Thyroid gland (tissue), 4 donors: ENCODE measurements at places on chromosomes 11 and 22.

DNA sequence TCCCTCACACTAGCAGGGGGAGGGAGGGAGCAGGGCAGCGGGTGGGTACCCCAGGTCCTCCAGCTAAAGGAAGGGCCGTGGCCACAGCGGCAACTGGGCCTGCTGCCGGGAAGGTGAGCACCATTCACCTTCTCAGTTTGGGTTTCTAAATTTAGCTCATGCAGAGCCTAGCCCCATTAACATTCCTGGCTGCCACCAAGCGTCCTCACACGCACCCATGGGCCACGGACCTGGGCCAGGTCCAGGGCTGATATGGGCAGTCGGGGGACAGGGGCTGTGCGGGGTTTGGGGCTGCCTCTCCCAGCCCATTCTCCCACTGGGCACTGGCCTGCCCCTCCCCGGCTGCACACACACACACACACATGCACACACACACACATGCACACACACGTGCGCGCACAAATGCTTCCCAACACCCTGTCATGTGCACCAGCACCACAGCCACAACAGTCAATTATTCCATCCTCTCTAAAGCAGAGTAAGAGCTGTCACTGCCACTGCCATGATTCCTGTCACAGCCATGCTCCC, 28.7 kb downstream of the SYT7 start:
- DNase-seq = peak; percentile 51

DNA sequence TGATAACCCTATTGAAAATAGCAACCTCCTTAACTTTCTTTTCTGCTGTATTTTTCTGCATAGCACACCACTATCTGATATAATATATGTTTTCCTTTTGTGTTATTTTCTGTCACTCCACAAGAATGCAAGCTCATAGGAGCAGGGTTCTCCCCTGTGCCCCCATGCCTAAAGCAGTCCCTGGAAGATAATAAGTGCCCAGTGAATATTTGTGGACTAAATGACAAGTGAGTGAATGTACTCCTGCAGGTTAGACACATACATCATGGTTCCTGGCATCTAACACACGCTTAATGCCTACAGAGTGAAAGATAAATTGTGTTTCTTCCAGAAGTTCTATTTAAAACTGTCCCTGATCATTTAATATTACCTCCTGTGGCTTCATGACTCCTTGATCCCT, 23.9 kb upstream of the OR9Q2 start:
- DNase-seq = no peak

DNA sequence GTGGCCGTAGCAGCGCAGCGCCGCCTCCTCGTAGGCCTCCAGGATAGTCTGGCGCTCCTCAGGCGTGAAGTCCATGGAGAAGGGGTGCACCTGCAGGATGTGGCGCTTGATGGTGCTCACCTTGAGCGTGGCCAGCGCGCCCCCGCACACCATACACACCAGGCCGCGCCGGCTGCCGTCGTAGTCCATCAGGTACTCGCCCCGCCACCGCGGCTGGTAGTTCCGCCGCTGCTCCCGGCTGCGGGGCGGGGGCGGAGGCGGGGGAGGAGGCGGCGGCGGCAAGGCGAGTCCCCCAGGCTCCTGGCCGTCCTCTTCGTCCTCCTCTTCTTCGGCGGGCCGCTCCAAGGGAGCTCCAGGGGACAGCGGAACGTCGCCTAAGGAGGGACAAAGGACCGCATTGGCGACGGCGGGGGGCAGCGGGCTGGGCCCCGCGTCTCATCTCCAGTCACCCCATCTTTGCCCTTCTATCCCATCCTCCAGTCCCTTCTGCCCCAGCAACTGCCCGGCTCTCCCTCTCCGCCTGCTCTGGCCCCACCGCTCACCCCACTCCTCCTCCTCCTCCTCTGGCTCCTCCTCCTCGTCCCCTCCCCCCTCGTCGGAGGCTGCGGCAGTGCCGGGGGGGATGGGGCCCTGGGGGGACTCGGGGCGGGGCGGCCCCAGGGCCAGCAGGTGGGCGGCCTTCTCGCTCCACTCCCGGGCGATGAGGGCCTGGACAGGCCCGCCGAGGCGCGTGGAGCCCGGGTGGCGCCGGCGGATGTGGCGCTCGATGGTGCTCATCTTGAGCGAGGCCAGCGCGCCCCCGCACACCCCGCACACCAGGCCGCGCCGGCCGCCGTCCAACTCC, 4.9 kb downstream of the ZFTA start:
- peak; percentile 69 for DNase-seq

- no peak for DNase-seq
Measured at GRCh38 chr11:69311767-69312385, 17.9 kb downstream of the MYEOV start.

DNA sequence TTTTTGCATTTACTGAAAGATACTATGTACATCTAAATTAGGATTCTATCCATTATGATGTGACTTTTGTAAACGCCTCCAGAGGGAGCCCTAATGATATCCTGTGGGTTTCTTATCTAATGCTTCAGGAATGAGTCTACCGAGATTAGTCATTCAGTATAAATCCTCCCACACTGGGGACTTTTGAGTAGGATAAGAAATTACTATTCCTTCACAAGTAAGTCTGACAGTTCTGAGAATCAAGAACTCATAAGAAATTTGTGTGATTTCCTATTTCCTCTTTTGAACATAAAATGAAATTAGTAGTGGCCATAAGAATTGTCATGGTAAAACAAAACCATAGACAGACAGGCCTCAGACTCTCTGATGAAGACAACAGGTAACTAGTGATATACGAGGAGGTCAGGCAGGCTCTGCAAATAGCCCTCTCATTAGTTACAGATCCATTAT, 10.0 kb upstream of the OR5M1 start:
- no peak for DNase-seq

- DNase-seq = no peak
Measured at GRCh38 chr11:73872749-73873357, 3.8 kb downstream of the COA4 start.

DNA sequence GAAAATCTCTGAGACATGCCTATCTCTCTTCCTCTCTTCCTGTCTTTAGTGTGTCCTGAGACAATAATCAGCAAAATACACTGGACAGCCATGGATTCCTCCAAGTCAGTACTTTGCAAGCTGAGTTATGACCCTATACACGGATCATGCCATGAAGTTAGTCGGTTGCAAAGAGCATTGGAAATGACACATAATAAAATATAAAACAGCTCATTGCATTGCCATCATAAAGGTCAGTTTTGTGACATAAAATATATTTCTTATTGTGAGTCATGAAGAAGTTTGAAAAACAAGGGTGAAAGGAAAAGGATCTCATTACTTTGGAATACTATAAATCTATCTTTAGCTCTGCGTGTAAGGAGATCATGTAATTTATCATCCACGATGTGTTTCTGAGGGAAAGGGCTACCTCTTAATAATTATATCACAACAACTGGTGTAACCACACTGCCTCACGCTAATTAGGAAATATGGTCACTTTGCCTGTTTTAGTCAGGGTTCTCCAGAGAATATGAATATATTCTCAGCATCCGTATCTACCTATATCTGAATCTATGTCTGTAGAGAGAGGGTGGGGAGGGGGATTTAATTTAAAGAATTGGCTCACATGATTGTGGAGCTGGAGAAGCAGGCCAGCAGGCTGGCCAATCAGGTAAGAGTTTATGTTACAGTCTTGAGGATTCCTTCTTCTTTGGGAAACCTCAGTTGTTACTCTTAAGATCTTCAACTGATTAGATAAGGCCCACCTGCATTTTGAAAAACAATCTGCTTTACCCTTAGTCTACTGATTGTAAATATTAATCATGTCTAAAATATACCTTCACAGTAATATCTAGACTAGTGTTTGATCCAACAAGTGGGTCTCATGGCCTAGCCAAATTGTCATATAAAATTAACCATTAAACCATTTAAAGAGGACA, 198.8 kb downstream of the FAT3 start:
- no peak for DNase-seq
